ENCODE measurements at places on chromosomes 6 and 20. TPM values are rescaled to one million over a fixed set of nuclear protein-coding genes. Genes with fewer than 3 reads are reported as not detected.

The TULP1 gene
- not detected for total RNA-seq

The SLX4IP gene
- 1.7 TPM for total RNA-seq

DNA sequence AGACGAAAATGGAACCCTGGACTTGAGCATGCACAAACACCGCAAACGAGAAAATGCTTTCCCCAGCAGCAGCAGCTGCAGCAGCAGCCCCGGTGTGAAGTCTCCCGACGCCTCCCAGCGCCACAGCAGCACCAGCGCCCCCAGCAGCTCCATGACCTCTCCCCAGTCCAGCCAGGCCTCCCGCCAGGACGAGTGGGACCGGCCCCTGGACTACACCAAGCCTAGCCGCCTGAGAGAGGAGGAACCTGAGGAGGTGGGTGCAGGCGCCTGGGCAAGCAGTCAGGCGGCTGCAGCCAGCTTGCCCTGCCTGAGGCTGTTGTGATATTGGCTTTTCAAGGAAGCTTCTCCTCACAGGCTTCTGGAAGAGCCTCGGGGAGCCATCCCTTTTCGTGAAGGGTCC lies 35.8 kb upstream of the PCMTD2 start:
- no peak for DNase-seq

- DNase-seq = no peak
Measured at GRCh38 chr6:100493206-100493888, 28.6 kb upstream of the SIM1 start.

DNA sequence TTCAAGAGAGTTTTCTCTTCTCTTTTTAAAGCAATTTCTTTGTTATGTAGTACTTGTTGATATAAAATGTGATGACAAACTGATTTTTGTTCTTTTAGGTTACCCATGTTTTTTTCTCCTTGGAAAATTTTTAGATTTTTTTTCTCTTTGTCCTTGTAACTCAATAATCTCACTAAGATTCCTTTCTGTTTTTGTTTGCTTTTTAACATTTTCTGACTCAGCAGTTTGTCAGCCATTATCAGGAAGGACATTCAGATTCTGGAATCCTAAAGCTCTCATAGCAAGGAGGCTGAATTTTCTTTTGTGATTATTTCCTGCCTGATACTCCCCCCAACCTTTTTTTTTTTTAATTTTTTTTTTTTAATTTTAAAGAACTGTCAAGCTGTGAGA lies 75.2 kb upstream of the CITED2 start:
- no peak for DNase-seq

- DNase-seq = peak; percentile 48
Measured at GRCh38 chr6:127518710-127519468, at the start of gene MTCL3. MTCL3 (minus strand) TSS chr6:127519335.

GRCh38 chr6:130050230-130050629 lies 31.8 kb downstream of the L3MBTL3 start:
- DNase-seq = no peak

- DNase-seq = no peak
Measured at GRCh38 chr20:3161316-3162079, 1.8 kb upstream of the FASTKD5 start.

GRCh38 chr6:144528743-144529425 lies 243.7 kb downstream of the UTRN start:
- peak; percentile 3 for DNase-seq

- DNase-seq = no peak
Measured at GRCh38 chr6:55621244-55621643, 42.3 kb upstream of the HMGCLL1 start.
